Stimulated activated CD4-positive, alpha-beta T cell treated with anti-CD3 and anti-CD28 coated beads, Interleukin-12 subunit alpha, Interleukin-12 subunit beta, amount 100 ng/mL, for 4 hours (primary cell): ENCODE measurements at places on chromosomes 3 and 15.

DNA sequence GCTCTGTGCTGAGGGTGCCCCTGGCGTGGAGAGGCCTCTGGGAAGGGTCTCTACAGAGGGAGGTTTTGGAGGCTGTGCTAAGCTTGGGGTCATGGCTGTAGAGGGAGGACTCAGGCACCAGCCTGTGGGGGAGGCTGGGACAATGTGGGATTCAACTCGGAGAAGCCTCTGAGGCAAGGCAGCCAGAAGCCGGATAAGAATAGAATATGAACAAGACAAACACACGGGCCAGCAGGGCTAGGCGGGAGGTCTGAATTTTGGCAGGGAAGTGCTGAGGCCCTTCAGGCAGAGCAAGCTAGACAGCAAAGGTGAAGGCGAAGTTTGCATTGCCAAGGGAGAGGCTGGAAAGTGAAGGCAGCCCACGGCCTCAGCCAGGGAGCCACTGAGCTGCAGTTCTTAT lies 612.1 kb upstream of the NR2F2 start:
- DNase-seq, result no peak

DNA sequence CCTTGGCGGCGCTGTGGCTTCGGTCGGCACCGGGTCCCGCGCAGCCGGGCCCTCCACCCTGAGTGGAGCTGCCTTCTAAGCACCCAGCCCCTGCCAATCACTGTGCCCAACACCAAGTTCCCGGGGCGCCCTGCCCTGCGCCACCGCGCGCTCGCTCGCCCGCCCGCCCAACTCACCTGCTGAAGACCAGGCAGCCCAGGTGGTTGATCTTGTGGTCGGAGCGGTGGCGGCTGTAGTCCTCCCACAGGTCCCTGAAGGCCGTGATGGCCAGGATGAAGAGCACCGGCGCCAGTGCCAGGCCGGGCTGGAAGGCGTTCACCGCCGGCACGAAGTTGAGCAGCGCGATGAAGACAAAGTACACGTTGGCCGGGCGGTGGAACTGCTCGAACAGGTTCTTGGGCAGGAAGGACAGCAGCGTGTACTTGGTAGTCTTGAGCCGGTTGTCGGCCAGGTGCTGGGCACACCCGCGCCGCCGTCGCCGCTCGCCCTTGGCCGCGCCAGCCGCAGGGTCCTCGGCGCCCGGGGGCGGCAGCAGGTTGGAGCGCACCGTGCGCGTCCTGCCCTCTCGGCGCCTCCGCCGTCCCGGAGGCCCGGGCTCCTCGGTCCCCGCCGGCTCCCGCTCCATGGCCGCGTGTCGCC lies 536 bp downstream of the ATP10A start:
- DNase-seq, result peak; percentile 53

GRCh38 chr3:57030721-57031120 lies 29.7 kb upstream of the SPATA12 start:
- no peak for DNase-seq

DNA sequence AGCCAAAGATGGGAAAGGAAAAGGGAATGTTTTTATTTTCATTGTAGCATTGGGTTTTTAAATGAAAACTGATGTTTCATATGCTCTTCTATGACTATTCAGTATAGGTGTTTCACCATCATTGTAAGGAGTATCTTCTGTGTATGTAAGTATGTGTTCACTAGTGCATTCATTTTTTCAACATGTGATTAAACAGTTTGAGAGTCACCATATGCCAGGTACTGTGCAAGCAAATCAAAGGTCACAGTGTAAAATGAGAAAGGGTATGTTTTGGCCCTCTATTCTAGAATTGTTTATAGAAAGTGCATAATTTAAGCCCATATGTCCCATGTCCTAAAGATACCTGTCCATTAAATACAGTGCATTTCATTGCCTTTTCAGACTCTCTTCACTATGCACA lies 207.2 kb downstream of the ZBTB20 start:
- no peak for DNase-seq

- no peak for DNase-seq
Observed at GRCh38 chr3:88058306-88058580, 562 bp downstream of the CGGBP1 start.

GRCh38 chr3:141933421-141934300 lies 57.2 kb downstream of the ATP1B3 start:
- no peak for DNase-seq
